CD4-positive, alpha-beta T cell treated with Interleukin-21 for 1 hour (primary cell): ENCODE measurements at places on chromosomes 12 and 14.

DNA sequence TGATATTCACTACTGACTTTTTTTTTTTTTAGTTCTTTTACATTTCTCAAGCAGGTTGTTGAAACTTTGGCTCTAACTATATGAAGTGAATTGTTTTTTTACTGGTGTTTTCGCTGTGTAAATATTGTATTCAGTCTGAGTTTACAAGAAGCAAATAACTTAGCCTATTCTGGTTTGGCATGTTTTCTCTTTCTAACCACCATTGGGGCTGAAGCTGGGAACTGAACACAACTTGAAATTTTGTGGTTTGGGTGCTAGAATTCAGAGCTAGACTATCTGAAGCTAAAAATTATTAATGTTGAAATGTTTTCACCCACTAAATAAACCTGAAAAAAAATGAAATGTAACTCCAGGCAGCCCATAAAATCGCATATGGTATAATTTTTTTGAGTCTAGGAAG, 37.2 kb downstream of the RAD51B start:
- DNase-seq, result peak; percentile 21

DNA sequence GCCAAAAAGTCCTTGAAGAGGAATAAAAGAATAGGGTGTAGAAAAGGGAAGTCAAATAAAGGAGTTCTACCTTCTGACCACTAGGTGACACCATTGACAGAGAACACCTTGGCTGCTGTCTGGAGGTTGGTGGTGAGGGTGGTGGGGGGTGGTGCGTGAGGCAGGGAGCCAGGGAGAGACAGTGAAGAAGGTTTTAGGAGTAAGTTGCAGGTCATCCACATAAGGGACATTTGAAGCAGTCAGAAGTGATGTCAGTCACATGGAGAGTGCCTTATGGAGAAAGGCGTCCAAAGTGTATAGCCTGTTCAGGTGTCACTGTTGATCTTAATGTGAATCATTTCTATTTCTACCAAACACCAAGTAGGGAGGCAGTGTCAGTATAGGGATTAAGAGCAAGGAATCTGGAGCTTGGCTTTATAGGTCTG, 279.3 kb upstream of the DDHD1 start:
- DNase-seq, result no peak

GRCh38 chr14:24057271-24057670, 5.5 kb downstream of the CARMIL3 start:
- DNase-seq, result no peak

GRCh38 chr14:41875116-41875515, 268.4 kb downstream of the LRFN5 start:
- DNase-seq, result no peak

DNA sequence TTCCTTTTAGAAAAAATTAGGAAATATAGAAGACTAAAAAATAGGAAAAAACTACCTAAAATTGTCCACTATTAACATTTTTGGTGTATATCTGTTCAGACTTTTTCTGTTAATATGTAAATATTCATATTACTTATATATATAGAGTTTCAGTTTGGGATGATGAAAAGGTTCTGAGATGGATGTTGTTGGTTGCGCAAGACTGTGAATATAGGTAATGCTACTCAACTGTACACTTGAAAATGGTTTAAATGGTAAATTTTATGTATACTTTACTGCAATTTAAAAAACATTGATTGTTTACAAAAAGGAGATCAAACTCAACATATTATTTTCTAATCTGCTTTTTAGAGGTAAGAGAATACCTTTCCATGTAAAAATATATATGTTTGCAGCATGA, 200.9 kb downstream of the RAD51B start:
- DNase-seq, result no peak

GRCh38 chr14:39050389-39050788, 52.6 kb downstream of the SEC23A start:
- DNase-seq, result no peak
